ENCODE measurements at places on chromosomes 16 and 17. TPM values are rescaled to one million over a fixed set of nuclear protein-coding genes. Genes with fewer than 3 reads are reported as not detected.

GRCh38 chr16:53678756-53679343 lies 24.8 kb downstream of the RPGRIP1L start:
- no peaks in the 10 kb centered on the region for H3K27me3 ChIP-seq
- no peak overlapping the region for H3K27ac ChIP-seq
- no peaks in the 10 kb centered on the region for H3K4me1 ChIP-seq
- peaks cover 8% of the 10 kb centered on the region for H3K36me3 ChIP-seq
- H3K4me3 ChIP-seq: no peak overlapping the region

CPHXL2 gene
- not detected for total RNA-seq

GRCh38 chr16:85002608-85003007 lies 8.7 kb downstream of the ZDHHC7 start:
- no peaks in the 10 kb centered on the region for H3K27me3 ChIP-seq
- no peak for DNase-seq
- H3K4me1 ChIP-seq: no peaks in the 10 kb centered on the region
- H3K27ac ChIP-seq: no peak overlapping the region

- H3K36me3 ChIP-seq: no peaks in the 10 kb centered on the region
- no peaks in the 10 kb centered on the region for H3K4me1 ChIP-seq
- H3K27me3 ChIP-seq: no peaks in the 10 kb centered on the region
- no peak overlapping the region for H3K27ac ChIP-seq
- no peak overlapping the region for H3K4me3 ChIP-seq
- no peak for DNase-seq
Observed at GRCh38 chr16:11084484-11084875, 140.1 kb downstream of the CLEC16A start.

GRCh38 chr17:45301674-45302073 lies 15.1 kb downstream of the MAP3K14 start:
- H3K27me3 ChIP-seq: no peaks in the 10 kb centered on the region
- no peaks in the 10 kb centered on the region for H3K36me3 ChIP-seq
- no peaks in the 10 kb centered on the region for H3K4me1 ChIP-seq
- no peak for DNase-seq
- no peak overlapping the region for H3K27ac ChIP-seq

DNA sequence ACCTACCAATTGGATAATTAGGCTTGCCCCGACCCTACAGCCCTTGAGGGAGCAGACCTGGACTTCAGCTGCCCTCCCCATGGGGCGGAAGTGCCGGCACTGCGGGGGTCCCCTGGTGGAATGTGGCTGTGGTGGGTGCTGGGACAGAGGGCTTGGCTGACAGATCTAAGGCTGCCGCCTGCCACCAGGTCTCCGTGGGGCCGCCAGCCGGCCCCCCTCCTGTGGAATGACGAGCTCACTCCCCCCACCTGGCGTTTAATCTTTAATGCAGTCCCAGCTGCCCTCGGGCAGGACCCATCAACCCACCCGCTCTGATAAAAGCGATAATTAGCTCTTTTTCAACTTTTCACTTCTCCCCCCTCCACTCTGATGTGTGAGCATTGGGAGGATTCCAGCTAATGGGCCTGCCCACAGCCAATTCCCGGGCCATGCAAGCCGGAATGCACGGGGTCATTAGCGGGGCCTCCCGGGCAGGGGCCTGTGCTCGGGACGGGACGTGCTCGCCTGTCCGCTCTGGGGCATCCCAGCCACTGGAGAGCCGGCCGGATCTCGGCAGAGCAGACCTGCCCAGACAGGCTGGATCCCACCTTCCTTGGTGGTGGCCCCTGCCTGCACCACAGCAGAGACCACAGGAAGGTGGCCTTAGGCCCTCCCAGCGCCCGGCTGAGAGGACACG lies 28.3 kb upstream of the GOSR2 start:
- H3K4me3 ChIP-seq: no peak overlapping the region
- H3K27me3 ChIP-seq: no peaks in the 10 kb centered on the region
- no peaks in the 10 kb centered on the region for H3K4me1 ChIP-seq
- H3K36me3 ChIP-seq: no peaks in the 10 kb centered on the region

NUFIP2 gene
- 96.1 TPM for total RNA-seq

TPSD1 gene
- total RNA-seq: not detected

GRCh38 chr16:75323198-75323597 lies 71.8 kb upstream of the BCAR1 start:
- no peak overlapping the region for H3K4me3 ChIP-seq
- H3K27me3 ChIP-seq: no peaks in the 10 kb centered on the region
- H3K4me1 ChIP-seq: no peaks in the 10 kb centered on the region
- H3K36me3 ChIP-seq: peaks cover 5% of the 10 kb centered on the region

TM4SF5 gene
- total RNA-seq: not detected

DNA sequence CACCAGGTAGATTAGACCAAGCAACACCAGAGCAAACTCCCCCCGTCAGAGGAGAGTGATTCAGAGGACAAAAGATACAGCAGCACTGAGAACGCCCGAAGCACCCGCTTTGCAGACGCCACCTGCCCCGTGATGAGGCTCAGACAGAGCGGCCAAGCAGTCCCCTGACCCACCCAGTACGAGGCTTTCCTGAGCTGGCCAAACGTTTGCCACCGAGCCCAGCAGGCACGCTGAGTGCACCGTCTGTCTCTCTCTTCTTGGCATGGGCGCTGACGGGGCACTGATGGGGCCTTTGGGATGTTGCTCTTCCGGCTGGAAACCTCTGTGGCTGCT lies 19.4 kb upstream of the WDR45B start:
- no peaks in the 10 kb centered on the region for H3K27me3 ChIP-seq
- no peak for DNase-seq
- H3K27ac ChIP-seq: no peak overlapping the region
- no peaks in the 10 kb centered on the region for H3K36me3 ChIP-seq

GRCh38 chr17:28563475-28563874 lies 7.8 kb downstream of the PIGS start:
- peaks cover 14% of the 10 kb centered on the region for H3K36me3 ChIP-seq
- H3K27ac ChIP-seq: no peak overlapping the region
- H3K27me3 ChIP-seq: no peaks in the 10 kb centered on the region

TMIGD1 gene
- not detected for total RNA-seq

DNA sequence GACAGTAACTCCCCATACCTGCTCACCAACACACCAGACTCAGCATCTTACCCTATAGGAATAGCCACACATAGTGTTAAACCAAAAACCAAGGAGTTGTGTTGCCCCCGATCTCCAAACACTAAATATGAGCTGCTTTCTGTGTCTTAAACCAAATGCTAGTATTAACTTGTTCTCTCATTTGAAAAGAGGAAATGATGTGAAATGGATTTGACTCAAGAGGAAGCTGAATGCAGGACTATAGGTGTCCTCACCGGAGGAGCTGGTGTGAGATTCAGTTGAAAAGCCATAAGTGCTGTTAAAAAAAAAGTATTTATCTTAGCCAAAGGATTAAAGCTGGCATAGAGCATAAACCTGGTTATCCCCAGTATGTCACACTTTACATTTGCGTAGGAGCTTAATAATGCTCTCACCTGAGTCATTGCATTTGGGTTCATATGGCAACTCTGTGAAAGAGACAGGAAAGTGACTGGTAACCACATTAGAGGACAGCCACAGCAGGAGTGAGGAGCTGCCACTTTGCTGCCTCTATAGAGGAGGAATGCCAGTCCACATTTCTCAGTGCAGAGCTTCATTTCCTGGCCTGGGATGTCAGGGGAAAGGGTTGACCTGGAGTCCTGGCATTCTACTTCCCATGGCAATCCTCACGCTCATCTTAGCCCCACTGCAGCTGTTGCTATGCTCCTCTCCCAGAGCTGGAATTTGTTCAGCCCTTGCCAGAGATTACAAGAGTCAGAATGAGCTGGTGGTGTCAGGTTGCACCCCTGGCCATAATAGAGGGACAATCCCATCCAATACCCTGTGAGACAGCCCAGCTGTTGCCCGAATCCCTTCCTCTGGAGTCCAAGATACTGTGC lies 143.3 kb upstream of the ANKFN1 start:
- no peak overlapping the region for H3K27ac ChIP-seq
- no peaks in the 10 kb centered on the region for H3K4me1 ChIP-seq
- peak; percentile 35 for DNase-seq
- H3K4me3 ChIP-seq: no peak overlapping the region
- no peaks in the 10 kb centered on the region for H3K27me3 ChIP-seq

- H3K27me3 ChIP-seq: peaks cover 3% of the 10 kb centered on the region
- no peak overlapping the region for H3K27ac ChIP-seq
- H3K36me3 ChIP-seq: no peaks in the 10 kb centered on the region
- H3K4me1 ChIP-seq: peaks cover 6% of the 10 kb centered on the region
- DNase-seq: no peak
- peak overlapping the region; percentile 79 for H3K4me3 ChIP-seq
Observed at GRCh38 chr17:39667262-39667944, 850 bp upstream of the PNMT start.

DNA sequence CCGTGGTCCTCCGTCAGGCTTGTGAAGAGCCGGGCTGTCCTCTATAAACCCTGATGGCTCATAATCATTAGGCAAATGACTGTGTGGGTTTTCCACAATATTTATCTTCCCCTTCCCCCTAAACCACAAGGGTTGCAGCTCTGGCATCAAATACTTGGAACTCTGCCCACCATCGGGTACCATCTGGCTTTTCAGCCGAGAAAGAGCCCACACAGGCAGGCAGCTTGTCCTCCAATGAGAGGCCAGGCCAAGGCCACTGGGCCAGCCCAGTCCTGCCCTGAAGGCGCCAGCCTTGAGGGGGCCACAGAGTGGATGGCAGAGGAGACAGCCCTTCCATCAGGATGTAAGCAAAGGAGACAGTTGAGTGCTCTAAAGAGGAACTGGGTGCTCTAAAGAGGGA lies 31.8 kb upstream of the NAT9 start:
- no peak for DNase-seq
- peaks cover 11% of the 10 kb centered on the region for H3K36me3 ChIP-seq
- H3K27ac ChIP-seq: no peak overlapping the region
- no peaks in the 10 kb centered on the region for H3K4me1 ChIP-seq
- H3K4me3 ChIP-seq: no peak overlapping the region
- no peaks in the 10 kb centered on the region for H3K27me3 ChIP-seq

GRCh38 chr17:17077861-17078732 lies 35.8 kb downstream of the MPRIP start:
- no peak for DNase-seq
- H3K27me3 ChIP-seq: no peaks in the 10 kb centered on the region

DNA sequence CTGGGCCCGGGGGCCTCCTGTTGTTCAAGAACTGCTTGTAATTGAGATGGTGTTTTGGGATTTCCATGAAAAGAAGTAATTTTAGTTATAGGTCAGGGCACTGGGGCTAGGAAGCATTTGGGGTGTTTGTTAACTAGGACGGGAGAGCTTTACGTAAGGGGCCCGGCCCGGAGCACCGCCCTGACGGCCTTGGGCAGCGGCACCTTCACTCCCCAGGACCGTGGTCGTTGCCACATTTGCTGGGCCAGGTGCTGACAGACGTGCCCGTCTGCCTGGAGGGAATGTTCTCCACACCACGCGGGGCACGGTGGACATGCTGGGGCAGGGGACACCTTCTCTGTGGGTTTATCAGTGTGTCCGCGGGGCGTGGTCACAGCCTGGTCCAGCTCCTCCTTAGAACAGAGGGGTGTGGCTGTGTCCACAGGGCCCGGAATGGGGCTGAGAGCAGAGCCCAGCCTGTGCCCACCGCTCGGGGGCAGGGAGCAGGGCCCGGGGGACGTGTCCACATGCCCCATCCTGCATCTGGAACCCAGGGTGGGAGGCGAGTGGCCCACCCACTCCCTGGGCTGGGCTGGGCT lies 57.7 kb downstream of the BAIAP2 start:
- H3K36me3 ChIP-seq: no peaks in the 10 kb centered on the region
- H3K27me3 ChIP-seq: no peaks in the 10 kb centered on the region
- no peak overlapping the region for H3K4me3 ChIP-seq

GRCh38 chr16:25691519-25692091 lies at the start of gene HS3ST4:
Gene HS3ST4 (plus strand): TSS chr16:25691959.
- peaks cover 13% of the 10 kb centered on the region for H3K27me3 ChIP-seq
- peak within 1 kb of the TSS; percentile 83 for H3K4me3 ChIP-seq
- peak; percentile 69 for DNase-seq
- H3K27ac ChIP-seq: no peak within 1 kb of the TSS

DNA sequence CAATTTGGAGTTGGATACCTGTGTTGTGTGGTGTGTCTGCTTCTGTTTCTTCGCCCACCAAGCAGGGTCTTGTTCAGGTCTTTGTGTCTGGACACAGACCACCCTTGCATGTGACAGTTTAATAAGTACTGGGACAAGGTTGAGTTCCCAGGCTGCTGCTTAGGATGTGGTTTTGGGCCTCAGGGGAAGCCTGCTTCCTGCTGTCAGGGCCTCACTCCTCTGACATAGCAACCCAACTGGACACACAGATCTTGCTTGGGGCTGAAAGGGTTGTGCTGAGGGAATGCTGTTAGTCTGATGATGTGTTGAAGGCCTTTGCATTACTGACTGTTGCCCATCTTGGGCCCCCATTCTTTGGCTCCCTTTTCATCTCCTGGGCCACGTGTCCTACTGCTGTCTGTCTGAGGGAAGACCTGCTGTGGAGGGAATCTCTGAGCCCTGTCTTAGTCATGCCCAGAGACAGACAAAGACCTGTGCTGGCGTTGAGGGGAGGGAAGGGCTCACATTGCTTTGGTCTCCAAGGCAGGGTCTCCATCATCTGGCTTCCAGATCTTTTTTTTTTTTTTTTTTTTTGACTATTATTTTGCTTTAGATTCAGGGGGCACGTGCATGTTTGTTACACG lies 4.7 kb upstream of the TGFB1I1 start:
- peaks cover 34% of the 10 kb centered on the region for H3K36me3 ChIP-seq
- H3K27ac ChIP-seq: no peak overlapping the region
- DNase-seq: no peak
- no peaks in the 10 kb centered on the region for H3K27me3 ChIP-seq
- peaks cover 3% of the 10 kb centered on the region for H3K4me1 ChIP-seq

DNA sequence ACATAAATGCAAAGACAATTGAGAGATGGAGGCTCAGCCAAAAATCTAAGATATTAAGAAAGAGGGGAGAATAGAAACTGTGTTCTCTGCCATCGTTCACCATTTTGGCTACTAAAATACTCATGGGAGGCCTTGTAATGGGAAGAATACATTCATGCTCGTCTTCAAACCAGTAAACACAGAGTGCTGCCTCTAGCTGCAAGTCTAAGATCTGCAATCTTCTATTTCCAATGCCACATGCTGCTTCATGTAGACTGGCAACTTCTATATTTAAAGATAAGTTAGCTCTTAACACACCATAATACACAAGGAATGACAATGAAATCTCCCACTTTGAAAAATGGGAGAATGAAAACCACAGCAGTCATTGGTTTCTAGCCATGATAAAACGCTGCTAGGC lies 387.3 kb downstream of the HS3ST3B1 start:
- no peaks in the 10 kb centered on the region for H3K36me3 ChIP-seq
- H3K27me3 ChIP-seq: no peaks in the 10 kb centered on the region
- DNase-seq: no peak
- H3K27ac ChIP-seq: no peak overlapping the region
- H3K4me3 ChIP-seq: no peak overlapping the region

Measured in H9 (cell line).